OCI-M1 (cell line): ENCODE measurements at places on chromosomes 2 and 18.

DNA sequence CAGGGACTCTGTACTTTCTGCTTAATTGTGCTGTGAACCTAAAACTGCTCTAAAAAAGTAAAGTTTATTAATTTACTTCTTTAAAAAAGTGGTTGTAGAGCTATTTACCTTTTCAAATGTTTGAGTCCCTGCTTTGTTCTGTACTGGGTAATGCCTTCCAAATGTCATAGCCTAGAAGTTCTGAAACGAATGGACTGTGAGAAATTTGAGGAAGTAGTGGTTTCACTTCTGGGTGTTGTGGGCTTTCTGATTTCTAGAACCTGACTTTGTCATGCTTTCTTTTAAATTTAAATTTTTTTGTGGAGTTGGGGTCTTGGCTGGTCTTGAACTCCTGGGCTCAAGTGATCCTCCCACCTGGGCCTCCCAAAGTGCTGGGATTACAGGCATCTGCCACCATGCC, 44.6 kb downstream of the SMAD4 start:
- DNase-seq = peak; percentile 68

GRCh38 chr2:201887773-201888425, 81.6 kb downstream of the CDK15 start:
- peak; percentile 37 for DNase-seq

DNA sequence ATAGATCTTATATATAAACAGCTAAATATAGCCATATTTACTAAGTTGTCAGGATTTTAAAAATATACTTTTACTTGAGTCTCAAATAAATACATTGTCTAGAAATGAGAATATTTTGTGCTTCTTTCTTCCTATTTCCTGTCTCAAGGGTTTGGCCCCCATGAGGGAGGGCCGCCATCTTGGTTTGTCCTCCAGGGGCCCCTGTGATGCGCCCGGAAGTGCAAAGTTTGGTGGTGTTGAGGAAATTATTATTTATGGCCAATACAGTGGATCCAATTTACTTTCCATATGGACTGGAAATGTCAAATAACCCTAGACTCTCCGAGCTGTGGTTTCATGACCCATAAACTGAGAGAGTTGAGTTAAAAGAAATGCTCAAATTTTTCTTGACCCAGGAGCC, 104.7 kb upstream of the OTOS start:
- no peak for DNase-seq

GRCh38 chr2:37802899-37803379, 122.1 kb upstream of the RMDN2 start:
- DNase-seq = no peak

DNA sequence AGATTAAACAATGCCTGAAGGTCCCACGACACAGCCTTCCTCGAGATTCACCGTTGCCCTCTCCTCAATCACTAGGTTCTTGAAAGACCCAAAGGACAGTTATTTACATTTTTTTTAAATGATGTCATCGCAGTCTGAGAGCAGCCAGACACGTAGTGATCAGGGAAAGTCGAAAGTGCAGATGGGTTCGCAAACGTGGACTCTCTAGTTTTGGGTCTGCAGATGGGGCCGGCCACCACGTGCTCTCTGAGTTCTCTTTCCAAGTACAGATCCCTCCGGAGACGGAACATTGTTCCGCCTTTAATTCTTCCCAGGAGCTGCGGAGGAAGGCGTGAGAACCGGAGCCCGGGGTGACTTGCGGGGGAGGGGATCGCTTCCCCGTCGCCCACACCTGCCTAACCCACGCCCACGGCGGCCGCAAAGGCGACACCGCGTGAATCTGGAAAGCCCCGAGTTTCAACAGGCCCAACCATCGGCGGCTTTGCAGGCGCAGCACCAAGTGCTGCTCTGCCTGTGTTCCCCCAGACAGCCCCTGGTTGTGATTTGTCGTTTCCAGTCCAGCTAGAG, 54.3 kb downstream of the PKDCC start:
- DNase-seq = no peak

- no peak for DNase-seq
Observed at GRCh38 chr18:48314690-48315089, 94.5 kb downstream of the ZBTB7C start.

DNA sequence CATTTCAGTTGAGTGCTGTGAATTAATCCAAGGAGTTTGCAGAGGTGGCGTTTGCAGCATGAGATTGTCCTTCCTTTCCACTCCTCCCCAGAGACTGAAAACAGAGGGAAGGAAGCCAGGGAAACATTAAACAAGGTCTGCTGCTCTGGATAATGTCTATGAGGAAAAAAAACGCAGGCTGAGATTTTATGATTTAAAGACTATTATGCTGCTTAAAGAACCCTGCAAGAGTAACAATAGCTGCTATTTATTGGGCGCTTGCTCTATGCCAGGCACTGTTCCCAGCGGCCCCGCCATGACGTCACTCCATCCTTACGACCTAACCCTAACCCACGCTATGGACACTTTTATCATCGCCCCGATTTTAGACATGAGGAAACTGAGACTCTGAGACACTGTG, 222.4 kb downstream of the BCL2 start:
- DNase-seq = no peak

- DNase-seq = no peak
Observed at GRCh38 chr2:85151026-85151425, 17.8 kb downstream of the TCF7L1 start.

DNA sequence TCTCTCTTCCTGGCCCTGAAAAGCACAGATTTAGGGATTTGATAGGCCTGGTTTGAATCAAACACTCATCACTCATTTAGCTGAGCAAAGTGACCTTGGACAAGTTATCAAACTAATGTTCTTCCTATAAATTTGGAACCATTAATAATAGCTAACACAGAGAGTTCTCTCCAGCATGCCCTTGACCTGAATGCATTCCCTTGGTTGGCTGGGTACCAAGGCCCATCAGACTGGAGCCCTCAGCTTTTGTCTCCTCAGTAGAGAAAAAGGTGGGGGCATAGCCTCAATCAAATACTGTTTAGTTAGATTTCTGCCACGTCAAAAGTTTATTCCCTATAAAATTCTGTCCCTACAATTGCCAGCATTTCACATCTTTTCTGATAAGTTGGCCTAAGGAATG, 13.8 kb upstream of the MRPL19 start:
- DNase-seq = no peak

GRCh38 chr2:27184115-27184514, 27.7 kb upstream of the ATRAID start:
- DNase-seq = no peak

GRCh38 chr2:51420511-51420910, 388.6 kb upstream of the NRXN1 start:
- peak; percentile 4 for DNase-seq

DNA sequence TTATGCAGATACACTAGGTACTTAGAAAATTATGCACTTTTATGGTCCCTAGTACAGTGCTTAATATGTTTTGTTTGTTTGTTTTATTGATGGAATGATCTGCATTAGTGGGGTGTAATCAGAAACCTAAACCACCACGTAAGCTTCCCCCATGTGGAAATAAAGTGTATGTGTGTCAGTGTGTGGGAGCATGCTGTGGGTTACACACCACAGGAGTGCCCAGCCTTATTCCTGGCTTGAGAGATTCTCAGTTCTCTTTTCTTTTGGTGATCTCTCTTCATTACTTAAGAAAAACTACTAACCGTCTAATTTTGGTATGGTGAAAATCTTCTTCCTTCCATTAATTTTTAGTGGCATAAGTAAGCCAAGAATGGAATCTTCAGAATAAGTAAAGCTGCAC, 398.6 kb downstream of the DCDC2C start:
- DNase-seq = no peak

DNA sequence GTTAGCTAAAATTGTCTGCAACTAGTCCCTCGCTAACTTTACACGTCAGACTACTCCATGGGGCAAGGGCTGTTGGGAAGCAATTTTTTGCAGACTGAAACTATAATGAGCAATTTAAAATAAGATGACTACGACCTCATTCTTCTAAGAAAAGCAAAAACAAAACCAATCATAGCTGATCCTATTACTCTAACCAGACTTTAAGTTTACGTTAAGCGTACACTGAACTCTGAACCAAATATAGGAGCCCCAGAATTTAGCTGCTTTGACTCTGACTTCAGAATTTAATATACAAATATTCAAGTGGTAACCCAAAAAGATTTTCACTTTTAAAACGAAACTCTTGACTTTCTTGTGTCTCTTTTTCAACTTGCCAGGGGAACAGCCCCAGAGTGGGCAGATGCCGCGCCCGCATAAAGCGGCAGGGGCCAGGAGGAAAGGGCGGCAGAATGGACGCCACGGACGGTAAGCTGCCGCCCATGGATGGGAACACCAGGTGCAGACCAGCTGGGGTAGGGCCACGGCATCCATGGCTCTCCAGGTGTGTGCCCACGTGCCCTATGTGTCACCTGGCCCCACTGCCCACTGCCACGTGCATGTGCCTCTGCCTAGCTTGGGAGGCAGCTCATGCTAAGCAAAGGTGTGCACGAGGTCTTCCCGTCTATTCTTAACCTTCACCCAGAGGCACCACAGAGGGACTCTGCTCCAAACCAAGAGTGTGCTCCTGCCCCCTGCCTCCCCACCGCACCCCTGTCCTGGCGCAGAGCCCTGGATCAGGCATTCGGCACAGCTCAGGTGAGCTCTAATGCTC, 217.6 kb downstream of the HDAC4 start:
- no peak for DNase-seq

DNA sequence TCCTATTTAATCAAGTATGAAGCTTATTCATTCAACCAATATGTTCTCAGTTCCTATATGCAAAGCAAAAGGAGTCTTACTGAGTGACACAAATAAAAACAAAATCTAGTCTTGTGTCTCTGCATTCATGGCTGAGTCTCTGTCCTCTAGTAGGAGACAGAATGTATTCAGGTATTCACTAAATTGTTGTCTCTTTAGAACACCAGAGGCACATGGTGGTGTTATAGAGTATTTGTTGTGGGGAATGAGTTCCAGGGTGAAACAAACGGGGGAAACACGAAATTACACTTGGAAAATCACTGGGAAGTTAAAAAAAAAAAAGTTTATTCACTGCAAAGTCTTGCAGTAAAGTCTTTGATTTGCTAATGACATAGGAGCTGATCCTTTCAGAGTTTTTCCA, 131.7 kb upstream of the FSHR start:
- no peak for DNase-seq

- DNase-seq = no peak
Observed at GRCh38 chr2:149463328-149464002, 124.1 kb downstream of the MMADHC start.

GRCh38 chr2:176490061-176490861, 221.0 kb downstream of the MTX2 start:
- no peak for DNase-seq

DNA sequence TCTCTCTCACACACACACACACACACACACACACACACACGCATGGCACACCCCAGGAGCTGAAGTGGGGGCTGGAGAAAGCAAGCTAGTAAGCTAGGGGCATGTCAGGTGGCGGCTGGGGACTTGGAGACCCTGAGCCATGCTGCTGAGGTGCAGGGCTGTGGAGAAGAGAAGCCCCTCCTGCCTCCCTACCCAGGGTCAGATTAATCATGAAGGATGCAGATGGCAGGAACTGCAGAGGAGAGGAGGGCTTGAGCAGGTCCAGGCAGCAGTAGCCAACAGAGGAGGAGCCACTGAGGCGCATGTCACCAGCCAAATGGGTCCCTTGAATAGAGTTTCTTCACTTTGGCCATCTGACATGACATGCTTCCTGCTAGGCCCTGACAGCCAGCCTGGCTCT, 9.6 kb downstream of the EDAR start:
- no peak for DNase-seq

DNA sequence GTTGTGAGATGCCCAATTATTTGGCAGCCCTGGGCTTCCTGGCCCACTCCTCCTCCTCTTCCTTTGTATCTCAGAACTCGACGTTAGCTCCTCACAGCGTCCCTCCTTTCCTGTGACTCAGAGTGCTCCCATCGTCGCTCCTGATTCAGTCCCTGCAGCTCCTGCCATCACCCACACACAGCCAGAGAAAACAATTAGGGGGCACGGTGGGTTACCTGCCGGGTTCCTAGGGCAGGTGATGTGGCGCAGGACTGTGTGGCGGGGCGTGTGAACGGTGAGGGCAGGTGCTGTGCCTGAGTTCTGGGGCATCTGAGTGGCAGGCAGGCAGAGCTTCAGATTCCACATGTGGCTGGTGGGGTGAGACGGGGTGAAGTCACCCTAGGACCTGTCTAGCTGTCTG, 42.6 kb downstream of the GLI2 start:
- no peak for DNase-seq

- DNase-seq = no peak
Observed at GRCh38 chr2:205802065-205802464, 119.8 kb downstream of the NRP2 start.

- peak; percentile 50 for DNase-seq
Observed at GRCh38 chr2:51013079-51013932, 18.6 kb downstream of the NRXN1 start.

GRCh38 chr2:127701651-127702394, 526 bp downstream of the SFT2D3 start:
- peak; percentile 86 for DNase-seq

DNA sequence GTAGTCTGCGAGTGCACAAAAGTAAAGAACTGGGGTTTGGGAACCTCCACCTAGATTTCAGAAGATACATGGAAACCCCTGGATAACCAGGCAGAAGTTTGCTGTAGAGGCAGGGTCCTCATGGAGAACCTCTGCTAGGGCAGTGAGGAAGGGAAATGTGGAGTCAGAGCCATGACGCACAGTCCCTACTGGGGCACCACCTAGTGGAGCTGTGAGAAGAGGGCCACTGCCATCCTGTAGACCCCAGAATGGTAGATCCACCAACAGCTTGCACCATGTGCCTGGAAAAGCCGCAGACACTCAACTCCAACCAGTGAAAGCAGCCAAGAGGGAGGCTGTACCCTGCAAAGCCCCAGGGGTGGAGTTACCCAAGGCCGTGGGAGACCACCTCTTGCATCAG, 206.4 kb downstream of the PIEZO2 start:
- DNase-seq = no peak

DNA sequence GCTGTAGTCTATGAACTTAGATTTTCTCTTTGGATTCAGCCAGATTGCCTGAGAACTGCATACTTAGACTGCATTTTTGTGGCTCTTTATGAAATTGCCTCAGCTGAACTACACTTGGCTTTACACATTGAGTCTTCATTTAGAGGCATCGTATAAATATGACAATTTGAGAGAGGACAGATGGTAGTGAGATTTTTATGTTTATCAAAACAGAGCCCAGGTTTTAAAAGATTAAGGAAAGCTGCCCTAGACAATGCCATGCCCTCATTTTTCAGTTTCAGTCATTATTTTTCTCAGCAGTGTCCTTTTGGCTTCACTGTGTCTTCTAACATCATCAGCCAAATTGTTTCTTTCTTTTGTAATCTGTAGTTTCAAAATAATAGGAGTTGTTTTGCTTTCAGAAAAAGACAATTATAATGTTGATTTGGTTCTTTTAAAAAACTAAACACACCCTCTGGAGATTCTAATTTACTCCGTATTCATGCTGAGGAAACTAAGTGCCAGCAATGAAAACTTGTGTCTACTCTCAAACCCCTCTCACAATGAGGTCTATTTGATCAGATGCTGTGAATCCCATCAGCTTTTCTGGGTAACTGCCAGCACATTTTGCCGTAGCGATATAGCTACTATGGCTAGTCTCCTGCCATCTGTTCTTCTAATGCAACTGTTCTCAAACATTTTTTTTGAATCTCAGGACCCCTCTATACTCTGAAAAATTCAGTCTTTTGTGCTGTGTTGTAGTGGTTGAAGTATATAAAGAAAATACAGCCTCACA, 46.2 kb downstream of the TWSG1 start:
- DNase-seq = no peak
